ENCODE measurements at places on chromosomes 5 and 9.

DNA sequence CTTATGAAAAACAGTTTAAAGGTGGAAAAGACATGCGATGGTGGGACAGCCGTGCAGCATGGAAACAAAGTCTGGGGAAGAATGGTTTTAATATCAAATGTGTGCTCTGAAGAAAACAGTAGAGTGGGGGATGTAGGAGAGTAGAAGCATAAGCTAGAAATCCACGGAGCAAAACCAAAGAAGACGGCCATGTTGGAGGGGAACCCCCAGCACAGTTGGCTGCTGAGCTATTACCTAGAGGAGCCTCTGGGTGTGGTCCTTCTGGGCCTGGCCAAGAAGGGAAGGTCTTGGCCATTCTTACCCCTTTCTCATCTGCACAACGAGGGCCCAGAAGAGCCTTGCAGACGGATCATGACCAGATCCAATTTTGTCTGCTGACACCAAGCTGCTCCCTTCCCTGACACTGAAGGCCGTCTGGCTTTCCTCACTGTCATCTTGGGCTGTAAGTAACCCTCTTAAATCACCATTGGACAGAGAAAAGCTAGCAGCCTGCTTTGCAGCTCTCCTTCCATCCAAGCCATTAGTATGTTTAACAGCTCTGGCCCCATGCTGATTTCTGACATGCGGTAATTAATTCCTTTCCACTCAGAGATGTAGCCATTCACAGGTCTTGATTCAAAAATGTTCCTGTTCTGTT is 189.5 kb downstream of the SEC61B start:
- no peak for DNase-seq

GRCh38 chr9:119264165-119264564 is 105.1 kb downstream of the BRINP1 start:
- DNase-seq = no peak

DNA sequence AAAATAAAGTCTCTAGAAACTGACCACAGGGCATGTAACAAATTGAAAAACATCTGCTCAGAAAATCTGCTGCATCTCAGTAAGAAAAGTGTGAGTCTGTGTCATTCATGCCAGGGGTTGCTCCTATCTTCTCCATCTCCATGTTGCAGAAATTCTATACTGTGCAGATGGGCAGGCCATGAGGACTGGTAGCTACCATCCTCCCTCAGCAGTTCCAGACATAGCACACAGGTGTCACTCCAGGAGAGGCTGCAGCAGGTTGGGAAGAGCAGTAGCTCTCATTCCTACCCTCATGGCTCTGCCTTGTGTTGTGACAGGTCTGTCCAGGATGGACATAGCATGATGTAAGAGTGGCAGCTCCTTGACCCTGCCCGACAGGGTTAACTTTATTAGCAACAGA is 173.4 kb downstream of the NDUFS4 start:
- no peak for DNase-seq

GRCh38 chr5:33762859-33763258 is 128.9 kb downstream of the ADAMTS12 start:
- no peak for DNase-seq

DNA sequence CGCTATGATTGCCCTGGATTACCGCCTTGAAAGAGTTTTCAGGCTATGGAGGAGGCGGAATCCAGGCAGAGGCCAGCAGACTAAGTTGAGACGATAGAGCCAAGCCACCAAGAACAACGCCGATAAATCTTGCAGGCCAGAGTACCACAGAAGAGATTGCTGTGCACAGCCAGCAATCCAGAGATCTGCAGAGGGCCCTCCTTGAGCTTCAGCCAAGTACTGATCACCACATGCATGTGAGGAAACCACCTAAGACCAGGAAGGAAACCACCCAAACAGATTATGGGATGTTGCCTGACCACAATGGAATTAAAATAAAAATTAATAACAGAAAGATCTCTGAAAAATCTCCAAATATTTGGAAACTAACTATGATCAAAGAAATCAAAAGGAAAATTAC is 74.9 kb downstream of the GCNT4 start:
- no peak for DNase-seq

DNA sequence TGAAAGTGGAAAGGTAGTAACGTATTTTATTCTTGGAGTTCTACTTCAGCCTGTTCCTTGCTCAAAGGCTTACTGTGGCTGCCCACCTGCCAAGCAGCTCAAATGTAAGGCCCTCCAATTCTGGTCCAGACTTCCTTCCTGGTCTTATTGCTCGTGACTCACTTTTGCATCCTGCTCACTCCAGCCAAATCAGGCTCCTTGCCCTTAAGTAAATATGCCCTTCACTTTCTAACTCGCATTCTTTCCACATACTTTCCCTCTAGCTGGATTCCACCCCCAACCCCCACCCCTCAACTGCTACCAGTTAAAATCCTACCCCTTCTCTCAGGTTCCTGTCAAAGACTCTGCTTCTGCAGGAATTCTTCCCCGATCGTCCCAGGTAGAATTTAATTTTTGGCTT is 96.6 kb downstream of the GALNT10 start:
- no peak for DNase-seq

DNA sequence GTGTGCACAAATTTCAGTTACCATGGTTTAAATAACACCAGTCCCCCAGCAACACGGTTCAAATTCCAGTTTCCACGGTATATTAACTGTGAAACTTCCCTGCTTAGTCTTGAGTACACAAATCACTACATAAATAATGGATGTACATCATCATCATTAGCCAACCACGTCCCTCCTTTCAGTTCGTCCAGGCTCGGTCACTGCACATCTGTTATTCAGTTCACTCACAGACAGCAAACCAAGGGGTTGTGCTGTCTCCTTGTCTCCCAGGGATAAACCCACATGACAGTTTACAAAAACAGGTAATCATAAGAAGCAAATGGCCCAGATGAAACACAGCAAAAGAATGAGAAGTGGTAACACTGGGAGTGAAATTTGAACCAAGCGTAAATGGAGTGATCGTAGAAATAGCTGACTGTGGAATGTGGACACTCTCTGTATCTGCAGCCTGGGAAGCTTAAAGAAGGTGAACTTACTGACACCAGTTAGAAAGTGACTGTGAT is 61.0 kb upstream of the RAD23B start:
- no peak for DNase-seq

- DNase-seq = no peak
Observed at GRCh38 chr9:75988663-75989062, 98.2 kb downstream of the PCSK5 start.

- DNase-seq = no peak
Observed at GRCh38 chr9:137812356-137813023, 65.1 kb upstream of the CACNA1B start.

DNA sequence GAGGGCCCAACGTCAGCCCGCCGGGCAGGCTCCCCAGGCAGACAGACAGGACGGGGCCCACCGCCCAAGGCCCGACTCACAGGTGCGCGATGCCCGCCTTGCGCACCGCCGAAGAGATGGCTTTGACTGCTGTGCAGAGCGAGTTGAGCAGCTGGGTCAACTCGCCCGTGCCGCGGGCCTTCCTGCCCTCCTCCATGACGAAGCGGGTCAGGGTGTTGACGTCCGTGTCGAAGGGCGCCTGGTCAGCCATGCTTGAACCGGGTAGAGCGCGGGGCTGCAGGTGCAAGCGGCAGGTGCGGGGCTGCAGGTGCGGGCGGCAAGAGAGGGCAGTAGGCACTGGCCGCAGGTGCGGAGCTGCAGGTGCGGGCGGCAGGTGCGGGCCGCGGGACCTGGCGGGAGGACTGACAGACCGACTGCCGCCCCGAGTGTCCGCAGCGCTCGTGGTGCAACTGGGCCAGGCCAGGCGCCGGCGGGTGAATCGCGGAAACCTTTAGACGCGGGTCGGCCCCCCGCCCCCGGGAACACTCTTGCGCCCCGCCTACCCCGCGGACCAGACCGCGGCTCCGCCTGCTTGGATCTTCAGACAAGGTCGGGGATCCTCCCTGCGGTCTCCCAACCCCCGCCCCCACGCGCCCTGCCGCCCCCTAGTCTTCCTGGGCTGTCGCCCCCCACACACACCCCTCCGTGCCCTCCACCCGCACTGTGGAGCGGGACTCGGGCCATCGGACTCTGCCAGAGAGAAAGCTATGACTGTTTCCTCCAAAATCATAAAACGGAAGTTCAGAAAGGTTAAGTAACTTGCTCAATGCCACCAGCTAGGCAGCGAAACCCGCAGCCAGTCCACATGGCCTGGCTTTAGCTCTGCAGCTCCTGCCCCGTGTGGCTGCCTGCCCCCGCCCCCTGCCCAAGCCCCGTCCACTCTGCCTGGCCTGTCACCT is at the start of gene FBP1:
Gene FBP1, minus strand, starts transcription at position 458 of the 938 bp plus-strand sequence. Its CDS starts 208 bp downstream, at position 250.
- peak; percentile 90 for DNase-seq

DNA sequence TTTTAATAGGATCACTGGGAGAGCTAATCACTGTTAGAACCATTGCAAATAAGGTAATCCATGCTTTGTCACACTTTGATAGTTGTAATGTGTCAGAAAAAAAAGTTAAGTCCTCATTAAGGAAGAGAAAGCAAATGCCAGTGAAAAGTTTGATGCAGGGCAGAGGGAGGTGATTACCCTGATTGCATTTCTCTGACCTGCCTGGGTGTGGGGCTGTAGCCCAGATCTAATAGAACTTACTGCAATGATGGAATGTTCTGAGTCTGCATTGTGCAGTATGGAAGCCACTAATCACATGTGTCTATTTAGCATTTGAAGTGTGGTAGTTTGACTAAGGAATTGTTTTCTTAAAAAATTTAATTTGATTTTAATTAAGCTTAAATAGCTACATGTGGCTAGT is 202.7 kb downstream of the ATP10B start:
- peak; percentile 21 for DNase-seq

DNA sequence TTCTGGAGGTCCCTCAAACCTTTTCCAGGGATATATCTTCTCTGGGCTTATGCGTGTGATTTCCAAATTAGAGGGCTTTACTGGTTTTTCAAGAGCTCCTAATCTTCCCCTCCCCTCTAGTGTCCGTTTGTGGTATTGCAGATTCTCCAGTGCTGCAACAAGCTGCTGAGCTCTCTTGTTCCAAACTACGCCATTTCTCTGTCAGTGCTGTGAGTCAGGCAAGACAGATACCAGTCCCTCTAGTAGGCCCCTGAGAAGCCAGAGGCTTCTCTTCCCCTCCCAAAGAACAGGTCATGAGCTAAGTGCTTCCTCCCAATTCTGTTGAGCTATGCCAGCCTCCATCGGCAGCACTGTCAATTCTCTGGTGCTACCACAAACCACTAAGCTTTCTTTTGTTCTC is 149.5 kb downstream of the FANCC start:
- peak; percentile 72 for DNase-seq

DNA sequence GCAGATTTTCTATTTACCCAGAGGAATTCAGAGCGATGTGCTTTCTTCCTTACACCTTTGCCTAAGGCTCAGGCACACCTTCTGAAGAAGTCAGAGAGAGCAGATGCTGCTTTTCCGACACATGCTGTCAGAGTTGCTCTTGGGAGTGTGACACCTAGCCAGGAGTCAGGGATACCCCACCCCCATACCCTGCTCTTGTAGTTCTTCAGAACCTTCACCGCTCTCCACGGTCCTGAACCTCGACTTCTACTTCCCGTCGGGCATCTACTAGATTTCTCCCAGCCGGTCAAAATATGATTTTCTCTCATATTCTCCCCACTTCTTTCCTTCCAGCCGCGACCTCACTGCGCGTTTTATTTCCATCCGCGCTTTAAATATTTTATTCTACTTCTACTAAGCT is 1.7 kb downstream of the GRIN3A start:
- DNase-seq = no peak

DNA sequence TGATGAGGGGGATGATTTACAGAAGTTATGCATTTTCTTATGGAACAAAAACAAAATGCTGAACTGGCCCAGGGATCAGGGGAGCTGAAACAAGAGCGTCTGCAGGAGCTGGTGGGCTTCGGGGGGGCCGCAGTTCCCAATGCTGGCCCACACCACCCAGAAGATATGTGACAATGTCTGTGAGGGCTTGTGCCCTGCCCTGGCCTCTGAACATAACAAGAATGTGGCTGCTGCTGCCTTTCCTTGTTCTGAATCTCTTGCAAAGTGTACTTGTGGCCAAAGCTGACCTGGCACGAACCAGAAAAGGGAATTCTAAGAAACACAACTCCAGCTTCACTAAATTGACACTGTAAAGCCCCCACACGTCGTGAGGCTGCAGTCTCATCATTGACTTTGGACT is 66.7 kb downstream of the SEC61B start:
- no peak for DNase-seq

DNA sequence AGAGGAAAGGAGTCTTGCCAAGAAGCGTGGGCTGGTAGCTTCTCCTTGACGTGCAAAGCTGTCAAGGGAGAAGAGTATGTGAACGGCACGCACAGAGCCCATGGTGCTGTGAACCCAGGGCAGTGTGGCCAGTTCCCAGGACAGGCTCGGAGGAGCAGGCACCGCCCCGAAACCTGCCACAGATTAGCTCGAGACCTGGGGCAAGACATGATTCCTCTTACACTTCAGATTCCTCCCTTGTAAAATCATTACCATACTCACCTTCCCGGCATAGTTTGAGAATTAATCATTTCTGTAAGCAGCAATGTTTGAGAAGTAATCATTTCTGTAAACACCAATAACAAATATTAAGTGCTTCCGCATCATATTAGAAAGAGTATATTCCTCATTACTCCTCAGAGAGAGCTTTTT is 19.9 kb downstream of the GOLM1 start:
- no peak for DNase-seq

DNA sequence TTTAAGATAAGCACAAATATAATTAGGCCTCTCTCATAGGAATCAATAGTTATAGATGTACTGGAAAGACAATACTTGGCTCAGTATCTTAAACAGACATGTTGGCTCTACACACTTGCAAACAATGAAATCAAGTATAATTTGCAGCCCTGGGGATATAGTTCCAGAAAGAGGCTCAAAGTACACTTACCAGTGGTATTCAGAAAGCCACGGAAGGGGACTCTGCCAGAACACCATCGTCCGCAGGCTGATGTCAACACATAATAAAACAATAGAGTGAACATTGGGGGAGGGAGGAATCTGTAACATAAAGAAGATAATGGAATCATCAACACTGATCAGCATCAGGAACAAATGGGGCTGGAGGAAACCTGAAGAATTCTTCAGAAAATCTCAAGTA is 31.2 kb upstream of the EBF1 start:
- DNase-seq = no peak

- DNase-seq = no peak
Observed at GRCh38 chr5:66880401-66880800, 284.2 kb downstream of the MAST4 start.

DNA sequence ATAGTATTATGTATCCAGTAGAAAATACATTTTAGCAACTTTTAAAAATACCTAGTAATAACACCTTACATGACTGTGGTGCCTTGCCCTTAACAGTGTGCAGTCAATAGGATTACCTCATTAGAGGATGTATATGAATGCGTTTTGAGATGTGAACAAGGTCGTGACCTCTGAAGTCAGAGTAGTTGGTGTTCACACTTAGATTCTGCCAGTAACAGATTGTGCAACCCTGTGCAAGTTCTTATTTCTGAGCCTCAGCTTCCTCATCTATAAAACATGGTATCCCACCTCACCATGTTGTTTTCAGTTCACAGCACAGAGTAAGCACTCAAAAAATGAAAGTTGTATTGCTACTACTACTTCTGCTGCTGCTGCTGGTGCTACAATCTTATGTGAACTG is 347.3 kb downstream of the KDM4C start:
- DNase-seq = peak; percentile 96

All from NB4 (cell line).